ENCODE measurements at places on chromosomes 4 and X.

DNA sequence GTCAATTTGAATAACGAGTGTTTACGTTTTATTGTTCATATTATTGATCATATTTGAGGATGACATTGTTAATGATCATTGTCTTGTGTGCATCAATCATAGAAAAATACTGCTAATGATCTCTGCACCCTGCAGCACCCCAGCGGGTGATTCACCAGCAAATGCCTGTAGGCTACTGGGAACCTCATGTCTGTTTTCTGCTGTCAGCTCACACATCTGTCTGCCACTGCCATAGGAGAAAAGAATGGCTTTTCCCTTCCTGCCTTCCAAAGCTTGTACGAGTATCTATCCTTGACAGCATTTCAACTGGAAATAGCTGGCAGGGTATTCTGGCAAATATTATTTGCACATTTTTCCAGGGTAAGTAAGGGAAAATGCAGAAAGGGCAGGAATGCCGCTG lies 272.1 kb upstream of the TRAM1L1 start:
- no peak for DNase-seq

GRCh38 chrX:149494844-149495565 lies 10.1 kb downstream of the IDS start:
- no peak for DNase-seq

DNA sequence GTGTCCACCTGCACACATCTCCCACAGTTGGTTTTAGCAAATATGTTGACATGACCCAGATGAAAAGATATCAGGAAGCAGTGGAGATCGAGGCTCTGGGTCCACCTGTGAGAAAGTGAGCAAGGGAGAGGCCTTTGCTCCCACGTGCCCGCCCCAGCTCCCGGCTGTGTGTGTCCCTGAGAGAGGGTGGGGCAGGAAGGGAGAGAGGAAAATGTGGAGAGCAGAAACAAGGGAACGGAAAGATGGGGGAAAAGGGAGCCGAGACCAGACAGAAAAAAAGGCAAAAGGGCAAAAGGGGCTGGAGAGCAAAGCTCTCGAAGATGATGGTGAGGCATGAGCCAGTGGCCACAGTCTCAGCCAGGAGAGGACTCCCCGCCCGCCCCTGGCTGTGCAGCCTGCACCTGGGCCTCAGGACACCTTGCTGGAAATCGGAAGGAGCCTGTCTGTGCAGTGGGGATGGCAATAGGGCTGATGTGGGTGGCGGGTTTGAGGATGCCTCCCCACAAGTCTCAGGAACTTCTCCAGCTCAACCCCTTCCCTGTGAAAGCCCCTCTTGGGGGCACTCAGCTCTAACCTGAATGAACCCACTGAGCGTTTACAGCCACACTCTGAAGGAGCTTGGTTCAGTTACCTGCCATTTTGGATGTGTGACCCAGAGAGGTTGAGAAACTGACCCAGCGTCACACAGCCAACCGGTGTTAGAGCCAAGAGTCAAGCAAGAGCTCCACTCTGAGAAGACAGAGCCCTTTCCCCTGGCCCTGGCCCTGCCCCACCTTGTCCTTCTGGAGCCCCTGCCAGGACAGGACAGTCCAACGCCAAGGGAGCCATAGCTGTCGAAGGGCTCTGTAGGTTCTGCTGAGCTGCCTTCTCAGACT lies 20.3 kb upstream of the MSX1 start:
- DNase-seq: no peak

DNA sequence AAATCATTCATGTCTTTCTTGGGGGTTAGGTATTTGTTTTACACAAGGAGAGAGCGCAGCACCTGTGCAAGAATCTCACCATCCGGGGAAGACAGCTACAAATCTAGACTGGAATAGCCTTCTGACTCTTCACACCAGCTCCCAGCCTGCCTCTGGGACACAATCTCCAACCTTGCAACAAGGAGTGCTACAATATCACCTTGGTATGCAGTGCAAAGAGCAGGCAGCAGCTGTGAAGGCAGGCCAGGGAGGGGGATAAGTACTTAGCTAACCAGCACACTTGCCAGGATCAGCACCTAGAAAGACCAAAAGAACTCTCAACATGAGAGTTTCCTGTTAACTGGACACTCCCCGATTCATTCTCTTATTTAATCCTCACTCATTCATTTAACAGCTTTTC lies 235.3 kb downstream of the AR start:
- DNase-seq: no peak

DNA sequence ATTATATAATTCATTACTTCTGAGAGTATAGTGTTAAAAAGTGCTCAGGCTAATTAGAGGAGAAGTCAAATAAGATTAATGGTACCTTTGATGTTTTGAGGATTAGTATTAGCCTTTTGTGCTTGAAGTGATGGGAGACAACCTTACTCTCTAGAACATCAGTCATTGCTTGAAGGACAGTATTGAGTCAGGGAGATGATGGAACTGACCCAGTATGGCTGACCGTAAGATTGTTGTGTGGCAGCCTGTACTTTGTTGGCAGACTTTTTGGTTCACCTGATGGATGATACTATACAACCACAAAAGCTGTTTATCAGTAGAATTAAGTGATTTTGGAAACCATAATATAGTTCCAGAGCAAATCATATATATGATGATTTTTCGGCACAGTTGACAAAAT lies 9.9 kb downstream of the OGT start:
- DNase-seq: no peak

All from activated naive CD4-positive, alpha-beta T cell treated with anti-CD3 and anti-CD28 coated beads for 36 hours (primary cell).